Activated CD4-positive, alpha-beta T cell treated with anti-CD3 and anti-CD28 coated beads, Interleukin-2, amount 50 U/mL, for 16 hours (primary cell): ENCODE measurements at places on chromosomes 11 and 22.

GRCh38 chr22:23405366-23405851 is 174.7 kb downstream of the IGLL1 start:
- no peak for DNase-seq

GRCh38 chr11:18013790-18014507 is 1.1 kb upstream of the SERGEF start:
- no peak for DNase-seq

DNA sequence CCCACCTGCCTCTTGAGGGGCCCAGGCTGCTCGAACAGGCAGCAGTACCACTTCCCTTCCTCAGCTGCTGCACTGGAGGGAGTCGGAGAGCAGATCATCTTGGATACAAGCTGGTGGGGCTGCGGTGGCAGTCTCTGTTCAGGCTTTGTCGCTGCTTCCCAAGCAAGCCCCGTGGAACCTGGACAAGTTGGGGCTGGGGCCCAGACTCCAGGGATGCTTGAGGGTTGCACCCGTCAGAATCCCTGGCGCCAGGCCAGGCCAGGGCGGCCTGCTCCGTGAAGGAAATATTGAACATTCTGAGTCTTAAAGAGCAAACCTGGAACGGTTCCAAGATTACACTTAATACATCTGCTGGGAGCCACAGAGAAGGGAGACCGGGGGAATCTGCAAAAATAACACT is 310.1 kb upstream of the SORL1-AS1 start:
- no peak for DNase-seq

DNA sequence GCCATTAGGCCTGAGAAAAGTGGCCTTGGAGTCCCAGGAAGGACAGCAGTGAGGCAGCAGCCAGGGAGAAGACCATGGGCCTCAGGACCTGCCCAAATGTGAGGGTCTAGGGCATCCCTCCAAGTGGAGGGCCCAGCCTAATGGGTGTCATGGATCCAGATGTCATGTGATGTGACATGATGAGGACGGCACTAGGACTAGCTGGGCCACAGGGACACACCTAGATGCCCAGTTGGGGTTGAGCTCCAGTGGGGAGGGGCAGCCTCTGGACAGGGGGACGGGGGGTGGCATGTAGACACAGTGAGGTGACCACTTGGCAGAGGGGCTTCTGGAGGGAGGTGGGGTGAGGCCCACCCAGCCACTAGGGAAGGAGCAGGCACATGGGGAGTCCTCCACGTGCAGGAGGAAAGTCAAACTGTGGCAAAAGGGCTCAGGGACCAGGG is 5.4 kb downstream of the SCARF2 start:
- DNase-seq, result no peak

DNA sequence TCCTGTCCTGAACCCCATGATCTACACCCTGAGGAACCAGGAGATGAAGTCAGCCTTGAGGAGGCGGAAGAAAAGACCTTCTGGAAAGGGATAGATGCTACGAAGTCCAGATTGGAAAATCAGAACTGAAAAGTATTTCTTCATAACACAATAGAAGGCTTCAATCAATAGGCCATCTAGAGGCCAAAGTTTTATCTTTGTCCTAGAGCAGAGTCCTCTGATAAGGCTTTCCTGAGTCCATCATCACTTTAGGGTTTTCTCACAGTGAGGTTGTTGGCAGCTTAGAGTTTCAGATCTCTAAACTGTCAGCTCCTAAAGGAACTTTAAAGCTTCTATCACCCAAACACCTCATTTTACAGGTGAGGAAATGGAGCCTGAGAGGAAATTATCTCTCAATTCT is 21.3 kb downstream of the OR4D9 start:
- no peak for DNase-seq

DNA sequence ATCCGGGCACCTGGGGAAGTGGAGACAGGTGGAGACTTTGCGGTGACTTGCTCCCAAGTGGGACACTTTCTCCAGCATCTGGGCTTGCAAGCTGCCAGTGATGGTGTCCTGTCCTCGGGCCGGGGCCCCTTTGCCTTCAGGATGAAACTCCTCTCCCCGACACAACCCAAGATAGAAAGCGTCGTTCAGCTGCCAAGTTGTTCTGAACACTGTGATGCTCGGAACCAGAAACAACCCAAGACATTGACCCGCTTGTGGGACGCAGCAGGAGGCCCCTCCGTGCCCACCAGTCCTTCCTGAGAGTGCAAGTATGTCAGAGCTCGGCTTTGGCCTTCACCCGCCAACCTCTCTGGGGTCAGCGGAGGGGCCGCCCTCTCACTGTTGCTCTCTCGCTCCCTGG is 31.3 kb downstream of the LINC01488 start:
- no peak for DNase-seq

DNA sequence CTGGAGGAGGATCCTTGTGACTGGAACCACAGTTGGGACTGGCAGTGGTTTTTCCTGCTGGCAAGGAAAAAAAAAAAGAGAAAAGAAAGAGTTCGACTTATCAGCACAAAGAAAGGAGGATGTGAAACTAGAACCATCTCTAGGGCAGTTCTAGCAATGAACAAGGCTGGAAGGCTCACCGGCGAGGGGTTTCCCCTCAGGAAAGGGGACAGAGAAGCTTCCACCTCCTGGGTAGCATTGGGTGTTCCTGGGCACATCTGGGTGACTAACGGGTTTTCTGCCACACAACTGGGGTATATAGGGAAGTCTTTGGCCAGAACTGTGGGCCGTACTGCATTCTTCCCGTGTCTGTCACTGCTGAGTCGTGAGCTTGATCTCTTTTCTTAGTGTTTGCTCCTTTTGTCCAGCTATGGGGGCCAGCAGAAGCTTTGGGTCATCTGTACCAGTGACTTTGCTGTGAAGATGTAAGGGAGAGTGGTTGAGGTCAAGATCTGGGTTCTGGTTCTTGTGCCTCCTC is 109.4 kb upstream of the OR4B1 start:
- peak; percentile 72 for DNase-seq

GRCh38 chr11:32462011-32462690 is 26.8 kb upstream of the WT1 start:
- no peak for DNase-seq

GRCh38 chr11:57368845-57369232 is 12.1 kb downstream of the PRG3 start:
- DNase-seq, result no peak

DNA sequence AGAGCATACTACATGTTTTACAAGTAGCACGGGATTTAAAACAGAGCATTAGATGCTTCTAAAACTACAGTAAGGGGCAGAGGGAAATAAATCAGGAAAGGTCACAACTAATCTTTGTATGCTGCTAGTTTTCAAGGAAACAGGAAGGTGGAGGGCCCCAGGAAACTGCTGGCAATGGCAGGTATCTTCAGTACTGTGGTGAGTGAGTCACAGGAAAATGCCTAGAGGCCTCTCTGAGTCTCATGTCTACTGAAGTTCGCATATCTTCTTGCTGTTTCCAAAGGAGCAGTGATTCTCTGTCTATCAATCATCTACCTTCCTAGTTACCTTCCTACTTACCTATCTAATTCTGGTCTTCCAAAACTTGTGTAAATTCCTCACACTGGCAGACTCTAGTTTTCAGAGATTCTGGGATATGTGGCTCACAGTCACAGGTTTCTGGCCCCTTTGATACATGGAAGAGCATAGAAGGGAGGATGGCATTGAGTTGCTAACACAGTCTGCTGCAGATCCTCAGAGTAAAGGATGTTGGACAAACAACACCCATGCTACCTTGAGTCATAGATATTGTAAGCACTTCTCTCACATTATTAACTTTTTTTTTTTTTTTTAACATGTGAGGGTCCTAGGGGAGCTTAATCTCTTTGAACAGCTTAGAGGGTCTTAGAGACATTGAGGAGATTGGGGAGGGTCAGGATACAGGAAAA is 58.8 kb upstream of the SYN3 start:
- no peak for DNase-seq

- no peak for DNase-seq
Observed at GRCh38 chr11:27028561-27028965, 12.1 kb upstream of the BBOX1 start.

- no peak for DNase-seq
Observed at GRCh38 chr11:102139081-102139498, 28.8 kb downstream of the YAP1 start.

- no peak for DNase-seq
Observed at GRCh38 chr11:123905826-123906225, 3.9 kb downstream of the OR8D4 start.

DNA sequence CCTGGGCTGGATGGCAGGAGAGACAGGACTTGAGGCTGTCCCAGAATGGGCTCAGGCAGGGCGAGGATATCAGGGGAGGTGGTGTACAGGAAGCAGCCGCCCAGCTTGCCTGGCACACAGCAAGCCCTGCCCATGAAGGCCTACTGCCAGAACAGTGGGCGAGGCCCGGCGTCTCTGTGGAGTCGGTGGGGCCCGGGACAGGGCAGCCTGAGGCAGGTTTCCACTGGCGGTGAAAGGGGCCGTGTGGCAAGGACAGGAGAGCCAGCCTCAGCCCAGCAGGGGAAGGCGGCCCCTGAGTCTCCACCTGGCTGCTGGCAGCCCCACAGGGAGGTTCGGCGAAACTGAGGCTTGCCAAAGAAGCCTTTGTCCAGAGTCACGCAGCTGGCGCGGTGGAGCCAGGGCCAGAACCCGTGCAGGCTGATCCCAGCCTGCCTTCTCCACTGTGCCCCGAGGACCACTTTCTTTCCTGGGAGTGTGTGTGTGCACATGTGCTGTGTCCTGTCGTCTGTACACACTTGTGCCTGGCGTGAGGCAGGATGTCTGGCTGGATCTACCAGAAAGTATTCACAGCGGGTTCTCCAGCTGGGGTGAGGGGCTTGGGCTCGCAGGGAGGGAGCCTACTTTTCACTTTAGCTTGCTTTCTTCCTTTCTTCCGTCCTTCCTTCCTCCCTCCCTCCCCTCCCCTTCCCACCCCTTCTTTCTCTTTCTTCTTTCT is 1.2 kb downstream of the TSPO start:
- DNase-seq, result peak; percentile 66

DNA sequence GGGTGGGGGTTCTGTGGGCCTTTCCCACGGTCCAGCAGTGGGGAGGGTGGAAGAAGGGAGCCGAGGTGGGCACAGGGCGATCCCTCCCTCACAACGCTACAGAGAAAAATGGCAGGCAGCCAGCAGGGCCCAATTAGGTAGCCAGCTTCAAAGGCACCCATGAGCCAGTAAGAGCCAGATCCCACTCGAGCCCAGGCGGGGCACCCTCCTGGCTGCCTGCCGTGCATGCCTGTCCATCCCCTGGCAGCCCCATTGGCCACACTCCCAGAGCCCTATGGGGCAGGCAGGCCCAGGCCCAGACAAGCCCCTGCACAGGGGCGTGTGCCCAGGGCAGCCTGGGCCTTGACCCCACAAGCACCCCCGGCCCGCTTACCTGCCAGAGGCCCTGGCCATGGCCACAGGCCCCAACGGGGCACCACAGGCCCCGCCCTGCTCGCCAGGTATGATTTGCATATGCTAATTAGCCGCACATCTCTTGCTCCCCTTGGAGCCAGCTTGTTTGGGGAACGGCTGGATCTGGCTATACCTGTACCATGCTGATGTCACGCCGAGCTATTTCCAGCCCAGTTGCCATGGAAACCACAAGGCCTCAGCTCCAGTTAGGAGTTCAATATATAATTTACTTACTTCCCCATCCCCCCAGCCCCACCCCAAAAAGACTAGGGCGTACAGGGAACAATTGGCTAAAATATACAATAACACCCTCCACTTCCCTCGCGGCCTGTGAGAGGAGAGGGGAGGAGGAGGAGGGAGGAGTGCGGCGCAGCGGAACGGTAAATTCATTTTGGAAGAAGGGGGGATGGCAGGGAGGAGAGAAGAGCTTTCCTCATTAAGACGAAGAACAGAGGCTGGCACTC is 47.5 kb upstream of the TCF20 start:
- no peak for DNase-seq

DNA sequence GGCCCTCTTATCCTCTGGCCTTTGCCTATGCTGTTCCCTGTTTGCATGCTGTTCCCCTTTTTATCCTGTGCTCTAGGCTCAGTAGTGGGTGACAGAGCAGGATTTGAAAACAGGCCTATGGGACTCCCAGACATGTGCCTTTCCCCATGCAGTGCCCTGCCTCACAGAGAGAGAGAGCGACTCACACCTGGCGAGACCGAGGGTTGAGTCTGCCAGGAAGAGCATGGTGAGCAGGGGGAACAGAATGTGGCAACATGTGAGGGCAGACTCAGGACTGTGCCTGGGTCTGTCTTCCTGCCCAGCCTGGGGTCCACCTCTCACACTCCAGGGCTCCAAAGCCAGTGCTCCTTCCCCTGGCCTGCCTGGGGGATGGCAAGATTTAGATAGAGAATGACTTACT is 75.0 kb downstream of the NFAM1 start:
- no peak for DNase-seq

DNA sequence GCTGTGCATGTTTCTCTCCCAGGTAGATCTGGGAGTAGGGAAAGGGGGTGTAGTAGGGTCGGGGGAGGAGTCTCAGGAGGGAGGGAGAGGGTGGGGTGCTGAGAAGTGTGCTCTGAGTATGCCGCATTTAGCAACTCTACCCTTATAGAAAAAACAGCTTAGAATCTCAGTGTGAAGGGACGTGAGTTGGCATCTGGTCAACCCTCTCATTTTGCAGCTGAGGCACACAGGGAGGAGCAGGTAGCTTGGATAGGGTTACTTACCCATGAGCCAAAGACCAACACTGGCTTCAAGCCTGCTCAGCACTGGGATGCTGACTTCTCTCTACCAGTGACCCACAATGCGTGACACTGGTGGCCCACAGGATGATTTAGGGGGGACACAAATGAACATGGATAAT is 95.9 kb downstream of the FBXO7 start:
- DNase-seq, result no peak

DNA sequence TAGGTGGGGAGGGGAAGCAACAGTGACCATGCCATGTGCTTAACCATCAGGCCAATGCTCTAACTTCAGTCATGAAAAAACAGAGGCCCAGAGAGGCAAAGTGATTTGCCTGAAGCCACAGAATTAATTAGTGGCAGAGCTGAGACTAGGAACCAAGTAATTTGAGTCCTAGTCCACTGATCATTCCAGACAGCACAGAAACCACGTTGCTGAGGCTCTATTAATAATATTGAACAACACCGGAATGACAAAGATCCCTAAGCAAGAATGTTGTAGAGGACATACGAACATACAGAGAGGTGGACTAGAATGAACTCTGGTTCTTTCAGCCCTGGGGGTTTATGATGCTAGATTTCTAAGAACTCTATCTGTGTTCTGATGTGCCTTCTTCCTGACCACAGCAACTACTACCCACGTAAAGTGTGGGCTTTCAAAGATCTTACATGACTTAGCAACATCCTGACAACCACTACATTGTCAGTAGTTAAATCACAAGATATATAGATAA is 92.3 kb downstream of the GAB2 start:
- peak; percentile 69 for DNase-seq

GRCh38 chr11:120141768-120142423 is 4.0 kb upstream of the TRIM29 start:
- no peak for DNase-seq

- DNase-seq, result no peak
Observed at GRCh38 chr11:11532574-11532973, 89.2 kb downstream of the GALNT18 start.

DNA sequence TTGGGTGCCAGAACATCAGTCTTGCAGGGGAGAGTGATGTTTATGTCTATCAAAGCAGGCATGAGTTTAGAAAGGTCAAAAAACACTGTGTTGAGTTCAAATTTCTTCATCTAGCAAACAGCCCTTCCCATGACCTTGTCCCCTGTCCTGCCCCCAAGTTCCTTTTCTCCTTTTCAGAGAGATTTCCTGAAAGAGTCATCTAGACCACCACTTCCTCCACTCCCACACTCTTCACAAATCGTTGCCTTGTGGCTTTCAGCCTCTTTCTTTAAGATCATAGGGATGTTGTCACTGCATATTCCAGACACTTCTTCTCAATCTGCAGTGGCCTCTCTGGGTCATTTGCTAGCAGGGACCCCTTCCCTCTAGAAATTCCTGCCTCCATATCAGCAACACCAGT is 290.5 kb downstream of the TENM4 start:
- DNase-seq, result no peak

- no peak for DNase-seq
Observed at GRCh38 chr11:95364324-95365295, 133.6 kb upstream of the SESN3 start.
